Right cardiac atrium (tissue), 5 donors: ENCODE measurements at places on chromosomes 16 and 17.

- no peak for DNase-seq
Observed at GRCh38 chr16:60651346-60651745, 1384.9 kb downstream of the CDH8 start.

DNA sequence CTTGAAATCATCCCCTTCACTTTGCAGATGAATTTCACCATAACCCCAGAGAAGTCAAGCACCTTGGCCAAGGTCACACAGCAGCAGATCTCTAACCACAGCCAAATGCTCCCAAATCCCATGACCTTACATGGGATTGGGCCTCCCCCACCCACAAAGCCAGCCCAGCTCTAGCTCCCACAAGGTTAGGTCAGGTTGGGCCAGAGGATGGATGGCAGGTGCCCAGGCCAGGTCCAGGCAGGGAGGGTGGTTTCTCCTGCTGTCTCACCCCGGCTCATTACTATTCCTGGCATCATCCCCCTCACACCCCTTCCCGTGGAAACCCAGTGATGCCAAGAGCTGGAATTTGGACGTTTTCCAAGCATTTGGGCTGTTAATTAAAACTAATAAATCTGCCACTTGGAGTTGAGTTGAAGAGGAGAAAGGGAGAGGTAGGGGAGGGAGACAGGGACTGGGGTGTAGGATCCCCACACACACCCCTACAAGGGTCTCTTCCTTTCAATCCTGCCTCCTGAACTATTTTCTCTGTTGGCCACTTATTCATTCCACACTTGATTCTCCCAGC lies 181.6 kb downstream of the TMEM132E start:
- no peak for DNase-seq

DNA sequence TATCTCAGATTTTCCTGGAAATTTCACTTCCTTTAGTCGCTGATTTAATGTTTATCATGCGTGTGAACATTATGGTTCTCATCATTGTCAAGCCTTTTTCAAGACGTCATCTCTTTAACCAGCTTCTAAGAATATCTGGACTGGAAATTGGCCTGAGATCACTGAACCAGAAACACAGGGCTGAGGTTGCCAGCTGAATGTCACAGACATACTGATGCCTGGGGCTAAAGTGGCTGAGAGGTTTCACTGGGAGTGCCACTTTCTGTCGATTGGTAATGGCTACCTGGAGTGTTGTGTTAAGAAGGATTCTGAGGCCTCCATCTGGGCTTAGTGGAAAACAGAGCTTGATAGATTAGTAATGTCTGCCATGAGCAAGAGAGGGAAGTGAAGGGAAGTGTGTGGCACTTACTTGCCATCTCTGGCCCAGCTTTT lies 54.2 kb downstream of the CRISPLD2 start:
- no peak for DNase-seq

- DNase-seq: no peak
Observed at GRCh38 chr17:7515911-7516610, 31.9 kb downstream of the POLR2A start.

DNA sequence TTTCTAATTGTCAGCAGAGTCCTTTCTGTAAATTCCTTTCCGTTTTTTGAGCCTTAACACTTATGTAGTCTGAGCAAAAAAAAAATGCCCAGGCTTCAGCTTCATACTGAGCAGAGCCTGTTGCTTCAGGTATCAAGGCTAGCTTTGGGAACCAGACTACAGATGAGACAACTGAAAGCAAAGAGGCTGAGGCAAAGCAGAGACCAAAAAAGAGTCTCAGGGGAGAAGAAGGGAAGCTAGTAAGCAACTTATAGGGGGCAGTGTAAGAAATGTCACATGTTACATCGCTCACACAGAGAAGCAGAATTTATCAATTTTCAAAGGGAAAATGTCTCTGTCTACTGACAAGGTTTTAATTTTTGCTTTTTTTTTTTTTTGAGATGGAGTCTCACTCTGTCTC lies 3.3 kb downstream of the HASPIN start:
- no peak for DNase-seq

GRCh38 chr16:86018487-86018886 lies 119.5 kb downstream of the IRF8 start:
- DNase-seq: peak; percentile 65

DNA sequence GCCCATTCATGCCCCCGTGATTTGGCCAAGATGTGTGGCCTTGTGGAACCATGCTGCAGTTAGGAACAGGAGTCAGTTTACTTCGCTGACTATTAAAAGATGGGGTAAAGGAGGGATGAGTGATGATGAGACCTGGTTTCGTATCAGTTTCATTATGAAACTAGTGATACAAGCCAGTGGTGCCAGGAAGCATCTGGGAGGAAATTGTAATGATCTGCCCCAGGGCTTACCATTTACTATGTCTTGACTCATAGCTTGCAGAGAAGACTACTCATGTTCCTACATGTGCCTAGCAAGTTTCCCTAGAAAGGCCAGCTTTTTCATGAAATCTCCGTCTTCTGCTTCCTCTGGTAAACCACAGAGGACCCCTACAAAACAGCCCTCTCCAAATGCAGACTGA lies 23.2 kb downstream of the CDH3 start:
- no peak for DNase-seq

- DNase-seq: no peak
Observed at GRCh38 chr17:29038085-29038795, 4.7 kb upstream of the PIPOX start.

DNA sequence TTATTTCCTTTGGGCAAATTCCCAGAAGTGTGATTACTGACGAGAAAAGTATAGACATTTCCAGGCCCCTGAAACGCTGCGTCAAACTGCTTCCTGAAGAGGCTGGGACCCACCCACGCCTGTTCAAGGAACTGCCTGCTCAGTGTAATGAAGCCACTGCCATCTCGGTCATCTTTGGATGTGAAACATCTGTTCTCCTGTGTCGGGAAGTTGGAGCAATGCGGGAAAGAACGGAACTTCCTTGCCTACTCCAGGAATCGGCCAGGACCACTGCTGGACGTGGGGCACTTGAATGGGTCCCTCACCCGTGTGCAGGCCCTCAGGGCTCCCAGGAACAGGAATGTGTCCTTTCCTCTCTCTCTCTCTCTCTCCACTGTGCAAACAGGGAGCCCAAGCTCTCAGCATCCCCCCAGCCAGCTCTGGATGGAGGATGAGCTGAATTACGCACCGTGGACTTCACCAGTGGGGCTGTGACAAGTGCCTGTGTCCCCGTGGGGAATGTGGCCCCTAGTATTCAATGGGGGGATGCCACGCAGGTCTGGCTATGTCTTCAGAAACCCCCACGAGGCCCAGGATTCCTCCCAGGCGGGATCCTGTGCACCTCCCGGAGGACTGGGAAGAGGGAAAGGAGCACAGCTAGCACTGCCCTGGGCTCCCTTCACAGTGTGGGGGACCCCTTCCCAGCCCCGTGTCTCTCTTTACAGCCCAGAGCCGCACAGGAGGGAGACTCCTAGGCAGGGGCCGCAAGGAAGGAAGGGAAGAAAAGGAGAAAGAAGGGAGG lies 18.3 kb upstream of the LITAF start:
- peak; percentile 78 for DNase-seq

DNA sequence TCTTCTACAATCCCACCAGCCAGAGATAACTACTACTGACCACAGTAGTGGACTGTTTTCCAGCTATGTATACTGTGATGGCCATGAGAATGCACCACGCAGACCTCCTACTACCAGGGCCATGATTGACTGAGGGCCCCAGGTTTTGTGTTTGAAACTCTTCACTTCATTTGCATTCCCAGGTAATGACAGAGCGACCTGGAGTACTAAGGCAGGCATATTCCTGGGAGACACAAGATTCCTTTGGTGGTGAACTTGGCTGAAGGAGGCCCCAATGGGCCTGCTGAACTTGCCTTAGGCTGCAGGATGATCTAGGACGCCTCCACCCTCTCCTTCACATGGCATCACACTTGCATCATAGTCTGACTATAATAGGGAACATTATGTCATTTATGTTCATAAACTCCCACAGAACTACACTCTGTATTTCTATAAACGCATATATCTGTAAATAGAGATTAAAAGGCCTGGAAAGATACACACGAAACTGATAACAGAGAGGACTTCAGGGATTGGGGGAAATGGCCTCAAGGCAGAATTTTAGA lies 30.4 kb downstream of the CLEC19A start:
- no peak for DNase-seq

DNA sequence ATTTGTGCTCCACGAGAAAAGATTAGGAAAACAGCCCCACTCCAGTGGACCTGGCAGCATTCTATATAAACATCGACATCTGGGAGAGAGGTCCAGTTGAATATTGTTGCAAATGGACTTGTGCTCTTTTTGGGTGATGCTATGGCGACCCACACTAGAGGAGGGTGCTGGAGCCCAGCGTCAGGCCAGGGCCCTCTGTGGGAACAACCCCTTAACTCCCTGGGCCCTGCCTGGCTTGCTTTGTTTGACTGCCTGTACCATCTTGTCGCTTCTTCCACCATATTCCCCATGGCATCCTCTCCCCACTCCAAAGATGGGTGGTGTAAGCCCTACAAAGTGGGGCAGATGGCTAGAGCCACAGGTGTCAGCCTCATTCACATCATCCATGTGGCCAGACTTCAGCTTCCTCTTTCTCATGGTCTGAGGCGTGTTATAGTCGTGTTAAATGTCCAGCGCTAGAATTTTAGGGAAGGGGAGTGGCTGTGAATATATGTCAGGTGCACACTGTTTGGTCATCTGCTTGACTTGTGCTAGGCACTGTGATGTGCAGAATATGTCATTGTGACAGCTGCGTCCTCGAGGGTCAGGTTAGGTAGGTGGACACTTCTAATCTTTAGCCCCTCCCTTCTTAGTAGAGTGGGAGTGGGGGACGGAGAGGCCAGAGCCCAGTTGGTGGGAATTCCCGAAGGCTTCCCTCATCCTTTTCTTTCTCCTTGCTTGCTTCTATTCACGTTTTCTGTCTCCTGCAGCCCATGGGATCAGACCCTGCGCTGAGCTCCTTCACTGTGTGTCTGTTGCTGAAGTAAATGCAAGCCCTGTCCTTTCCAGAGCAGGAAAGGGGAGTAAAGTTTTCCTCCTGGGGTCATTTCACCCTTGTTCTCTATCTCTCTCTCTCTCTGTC lies 49.8 kb downstream of the MPRIP start:
- no peak for DNase-seq

- DNase-seq: peak; percentile 67
Observed at GRCh38 chr17:34580685-34581445, 1.5 kb downstream of the TMEM132E start.

DNA sequence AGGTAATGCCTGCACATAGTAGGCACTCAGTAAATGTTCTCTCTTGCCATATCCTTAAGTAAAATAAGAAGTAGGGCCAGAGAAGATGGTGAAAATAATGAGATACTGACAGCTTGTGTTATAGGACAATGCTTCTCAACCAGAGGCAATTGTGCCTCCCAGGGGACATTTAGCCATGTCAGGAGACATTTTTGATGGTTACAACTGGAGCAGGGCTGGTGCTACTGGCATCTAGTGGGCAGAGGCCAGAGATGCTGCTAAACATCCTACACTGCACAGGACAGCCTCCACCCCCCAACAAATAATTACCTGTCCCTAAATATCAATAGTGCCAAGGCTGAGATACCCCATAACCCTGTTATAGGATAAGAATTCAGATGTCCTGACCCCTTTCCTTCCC lies 1.7 kb downstream of the RAD51D start:
- no peak for DNase-seq

- DNase-seq: no peak
Observed at GRCh38 chr17:48443712-48444111, 13.7 kb upstream of the SKAP1 start.

DNA sequence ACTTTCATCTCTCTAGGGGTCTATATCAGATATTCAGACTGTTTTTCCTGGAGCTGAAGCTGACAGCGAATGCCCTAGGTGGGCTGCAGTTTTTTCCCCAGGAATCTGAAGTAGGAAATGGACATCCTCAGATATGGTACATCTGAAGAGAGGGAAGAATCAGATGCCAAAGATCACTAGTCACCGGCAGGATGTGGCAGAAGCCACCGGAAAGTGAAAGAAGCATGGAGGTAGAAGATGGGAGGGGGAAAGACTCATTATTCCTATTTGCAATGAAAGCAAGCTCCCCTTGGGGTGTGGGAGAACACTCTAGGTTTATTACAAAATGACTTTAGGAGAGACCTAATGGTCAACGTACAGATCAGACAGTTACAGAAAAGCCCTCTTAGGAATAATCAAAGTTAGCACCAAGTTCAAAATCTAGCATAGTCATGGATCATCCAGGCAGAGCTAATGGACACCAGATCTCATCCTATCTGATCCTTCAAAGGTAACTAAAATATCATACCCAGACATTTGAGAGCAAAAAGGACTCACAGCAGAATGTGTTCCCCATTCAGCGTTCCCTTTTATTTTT lies 110.7 kb downstream of the HS3ST3A1 start:
- no peak for DNase-seq

- peak; percentile 85 for DNase-seq
Observed at GRCh38 chr17:18257268-18257981, 1.1 kb downstream of the FLII start.

- peak; percentile 33 for DNase-seq
Observed at GRCh38 chr16:88387941-88388627, 5.3 kb downstream of the ZNF469 start.

- DNase-seq: no peak
Observed at GRCh38 chr16:10926094-10926493, 16.2 kb downstream of the DEXI start.

- no peak for DNase-seq
Observed at GRCh38 chr17:12727881-12728280, 61.4 kb upstream of the ARHGAP44 start.

- peak; percentile 80 for DNase-seq
Observed at GRCh38 chr17:1154704-1155103, 25.1 kb downstream of the ABR start.

DNA sequence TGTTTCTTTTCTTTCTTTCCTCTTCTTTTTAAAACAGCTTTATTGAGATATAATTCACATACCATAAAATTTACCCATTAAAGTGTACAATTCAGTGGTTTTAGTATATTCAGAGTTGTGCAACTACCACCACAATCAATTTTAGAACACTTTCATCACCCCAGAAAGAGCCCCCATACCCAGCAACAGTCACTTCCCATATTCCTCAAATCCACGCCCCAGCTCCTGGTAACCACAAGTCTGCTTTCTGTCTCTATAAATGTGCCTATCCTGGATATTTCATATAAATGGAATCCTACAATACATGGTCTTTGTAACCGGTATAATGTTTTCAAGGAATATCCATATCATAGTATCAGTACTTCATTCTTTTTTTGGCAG lies 19.4 kb downstream of the RARA start:
- DNase-seq: no peak

GRCh38 chr17:19271780-19272357 lies 34.7 kb downstream of the EPN2 start:
- DNase-seq: no peak

DNA sequence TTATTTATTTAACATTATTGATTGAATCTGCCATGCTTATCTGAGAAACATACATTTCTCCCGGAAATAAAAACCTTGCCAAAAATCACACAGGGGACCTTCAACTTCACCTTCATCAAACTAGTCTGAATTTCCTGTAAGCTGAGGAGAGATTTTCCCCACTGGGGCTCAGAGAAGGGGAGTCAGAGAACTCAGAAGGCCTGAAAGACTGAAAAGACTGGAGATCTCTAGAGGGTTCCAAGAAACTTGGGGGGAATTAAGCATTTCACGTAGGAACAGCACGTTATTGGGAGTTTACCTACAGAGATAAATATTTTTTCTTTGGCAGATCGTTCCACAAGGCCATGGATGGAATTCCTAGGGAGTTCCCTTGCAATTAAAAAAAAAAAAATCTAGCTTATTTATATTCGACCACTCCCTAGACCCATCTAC lies 528 bp upstream of the NOL11 start:
- no peak for DNase-seq

GRCh38 chr16:79466111-79466510 lies 134.4 kb downstream of the MAF start:
- no peak for DNase-seq
